Effector CD8-positive, alpha-beta T cell (primary cell): ENCODE measurements at places on chromosomes 13 and 19.

DNA sequence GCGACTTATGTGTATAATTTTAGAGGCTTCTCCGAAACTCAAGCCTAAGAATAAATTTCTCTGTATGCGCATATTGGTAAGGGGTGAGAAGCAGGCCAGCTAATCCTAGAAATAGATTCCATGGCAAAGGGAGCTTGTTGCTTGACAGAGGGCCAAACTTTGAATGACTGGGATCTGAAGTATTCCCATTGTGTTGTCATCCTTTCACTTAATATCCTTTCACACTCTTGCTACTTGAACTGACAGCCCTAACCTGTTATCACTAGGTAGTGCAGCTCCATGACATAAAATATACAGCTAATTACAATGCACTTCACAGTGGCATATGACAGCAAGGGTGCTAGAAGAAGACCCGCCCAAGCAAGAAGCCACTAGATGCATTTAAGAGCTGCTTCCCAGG, 309.8 kb downstream of the OXGR1 start:
- DNase-seq: no peak

DNA sequence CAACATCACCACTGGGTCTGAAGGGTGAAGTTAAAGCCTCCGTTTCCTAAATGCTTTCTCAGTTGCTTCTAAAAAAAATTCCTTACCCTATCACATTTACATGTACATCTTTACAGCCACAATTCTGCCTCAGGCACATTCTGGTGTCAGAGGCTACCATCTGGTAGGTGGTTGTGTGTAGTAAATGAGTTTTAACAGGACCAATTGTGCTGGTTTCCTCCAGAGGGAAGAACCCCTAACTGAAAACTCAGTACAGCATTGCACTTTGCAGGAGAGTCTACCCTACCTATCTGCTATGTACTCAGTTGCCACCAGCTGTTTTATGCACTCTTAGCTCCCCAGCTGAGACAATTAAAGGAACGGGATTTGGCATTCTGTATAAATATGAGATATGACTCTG, 1576.5 kb downstream of the PCDH9 start:
- DNase-seq: no peak

DNA sequence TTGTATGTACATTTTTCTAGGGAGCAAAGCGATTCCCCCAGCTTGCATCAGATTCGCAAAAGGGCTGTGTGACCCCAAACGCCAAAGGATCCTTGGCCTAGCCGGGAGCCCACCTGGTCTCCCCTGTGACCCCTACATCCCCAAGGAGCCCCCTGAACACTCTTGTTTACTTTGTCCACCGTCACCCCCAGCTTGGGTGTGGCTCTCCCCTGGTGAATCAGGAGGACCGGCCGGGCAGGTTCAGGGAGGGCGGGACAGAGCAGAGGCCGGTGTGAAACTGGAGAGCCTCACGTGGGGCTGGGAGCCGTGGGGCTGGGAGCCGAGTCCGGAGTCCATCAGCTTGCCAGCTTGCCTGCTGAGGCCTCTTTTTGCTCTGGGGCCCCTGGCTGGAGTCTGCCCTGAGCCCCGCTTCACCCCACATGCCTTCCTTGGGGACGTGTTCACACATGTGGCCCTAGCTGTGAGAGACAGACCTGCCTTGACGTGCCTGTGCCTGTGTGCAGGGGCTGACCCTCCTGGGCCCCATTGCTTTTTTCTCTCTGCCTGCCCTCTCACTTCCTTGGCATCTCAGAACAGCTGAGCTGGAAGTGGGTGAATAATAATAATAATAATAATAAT, 2.0 kb downstream of the ITPKC start:
- DNase-seq: no peak

- no peak for DNase-seq
Measured at GRCh38 chr13:33017323-33017929, 1.2 kb downstream of the KL start.

GRCh38 chr13:42804244-42804874, 23.0 kb downstream of the FAM216B start:
- DNase-seq: no peak

- no peak for DNase-seq
Measured at GRCh38 chr19:5973867-5974635, 3.9 kb downstream of the RANBP3 start.

DNA sequence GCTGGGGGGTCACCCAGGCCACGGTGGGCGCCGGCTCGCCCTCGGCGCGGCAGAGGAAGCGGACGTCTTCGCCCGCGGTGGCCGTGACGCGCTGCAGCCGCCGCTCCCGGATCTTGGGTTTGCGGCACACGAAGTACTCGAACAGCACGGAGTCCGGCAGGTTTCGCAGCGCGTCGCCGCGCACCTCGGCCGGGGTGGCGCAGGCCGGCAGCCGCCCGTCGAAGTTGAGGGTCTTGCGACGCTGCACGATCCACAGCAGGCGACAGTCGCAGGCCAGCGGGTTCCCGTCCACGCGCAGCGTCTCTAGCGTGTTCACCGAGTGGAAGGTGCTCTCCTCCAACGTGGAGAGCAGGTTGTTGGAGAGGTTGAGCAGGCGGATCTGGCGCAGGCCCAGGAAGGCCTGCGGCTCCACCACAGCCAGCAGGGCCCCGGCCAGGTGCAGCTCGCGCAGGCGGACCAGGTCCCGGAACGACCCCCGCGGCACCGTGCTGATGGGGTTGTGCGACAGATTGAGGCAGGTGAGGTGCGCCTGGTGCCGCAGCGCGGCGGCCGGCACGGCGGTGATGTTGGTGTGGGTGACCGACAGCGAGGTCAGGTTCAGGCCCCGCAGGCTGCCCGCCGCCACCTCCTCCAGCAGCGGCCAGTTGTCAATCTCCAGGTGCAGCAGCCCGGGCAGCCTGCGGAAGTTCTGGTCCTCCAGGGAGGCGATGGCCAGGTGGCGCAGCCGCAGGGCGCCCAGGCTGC, 8.6 kb upstream of the PEAK3 start:
- DNase-seq: no peak

DNA sequence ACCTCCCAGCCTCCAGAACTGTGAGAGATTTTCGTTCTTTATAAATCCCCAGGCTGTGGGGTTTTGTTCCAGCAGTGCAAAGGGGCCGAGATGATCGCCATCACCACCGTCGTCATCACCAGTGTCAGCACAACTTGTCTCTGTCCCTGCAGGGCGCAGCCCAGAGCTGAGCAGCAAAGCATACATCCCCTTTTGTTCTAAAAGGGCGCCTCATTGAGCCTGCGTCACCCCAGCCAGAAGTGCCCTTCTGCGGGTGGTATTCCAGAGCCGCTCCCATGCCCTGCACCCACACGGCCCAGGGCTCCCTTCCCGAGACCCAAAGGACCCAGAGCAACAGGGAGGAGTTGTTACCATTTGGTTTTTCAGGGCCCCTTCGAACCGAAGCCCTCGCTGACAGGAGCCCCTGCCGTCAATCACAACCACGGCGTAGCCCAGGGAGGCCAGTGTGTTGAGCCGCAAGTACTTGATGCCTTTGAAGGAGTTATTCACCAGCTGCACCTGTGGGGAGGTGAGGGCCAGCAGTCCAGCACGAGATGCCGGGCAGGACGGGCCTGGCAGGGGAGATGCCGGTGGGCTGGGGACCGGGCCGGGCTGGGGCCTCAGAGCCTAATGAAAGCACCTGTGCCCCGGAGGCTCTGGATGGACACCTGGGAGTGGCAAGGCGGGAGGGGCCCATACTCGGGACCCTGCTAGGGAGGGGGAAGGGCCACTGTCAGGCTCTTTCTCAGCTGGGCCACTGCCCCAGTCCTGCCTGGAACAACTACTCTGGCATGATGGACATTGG, 14.4 kb upstream of the MYDGF start:
- no peak for DNase-seq

- DNase-seq: no peak
Measured at GRCh38 chr13:27403203-27403678, 21.2 kb upstream of the GTF3A start.

- no peak for DNase-seq
Measured at GRCh38 chr13:104522235-104523072, 1456.2 kb upstream of the SLC10A2 start.

DNA sequence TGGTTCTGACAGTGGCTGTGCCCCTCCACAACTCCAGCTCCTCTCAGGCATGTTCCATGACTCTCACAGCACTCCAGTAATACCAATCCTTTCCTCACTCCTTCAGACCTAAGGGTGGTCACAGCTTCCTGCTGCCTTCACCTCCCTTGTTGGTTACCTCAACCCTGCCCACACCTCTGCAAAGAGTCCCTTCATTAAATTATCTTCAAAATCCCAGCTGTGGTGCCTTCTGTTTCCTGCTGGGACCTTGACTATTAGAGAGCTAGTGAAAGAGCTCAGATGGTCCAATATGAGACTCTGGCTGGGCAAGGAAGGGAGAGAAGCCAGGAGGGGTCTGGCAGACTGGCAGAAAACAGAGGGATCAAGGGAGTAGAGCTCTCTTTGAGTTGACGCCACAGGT, 26.1 kb downstream of the DEDD2 start:
- DNase-seq: no peak

GRCh38 chr13:79459906-79460305, 21.0 kb upstream of the NDFIP2 start:
- no peak for DNase-seq

- DNase-seq: no peak
Measured at GRCh38 chr13:97321616-97322321, 99.6 kb downstream of the MBNL2 start.

DNA sequence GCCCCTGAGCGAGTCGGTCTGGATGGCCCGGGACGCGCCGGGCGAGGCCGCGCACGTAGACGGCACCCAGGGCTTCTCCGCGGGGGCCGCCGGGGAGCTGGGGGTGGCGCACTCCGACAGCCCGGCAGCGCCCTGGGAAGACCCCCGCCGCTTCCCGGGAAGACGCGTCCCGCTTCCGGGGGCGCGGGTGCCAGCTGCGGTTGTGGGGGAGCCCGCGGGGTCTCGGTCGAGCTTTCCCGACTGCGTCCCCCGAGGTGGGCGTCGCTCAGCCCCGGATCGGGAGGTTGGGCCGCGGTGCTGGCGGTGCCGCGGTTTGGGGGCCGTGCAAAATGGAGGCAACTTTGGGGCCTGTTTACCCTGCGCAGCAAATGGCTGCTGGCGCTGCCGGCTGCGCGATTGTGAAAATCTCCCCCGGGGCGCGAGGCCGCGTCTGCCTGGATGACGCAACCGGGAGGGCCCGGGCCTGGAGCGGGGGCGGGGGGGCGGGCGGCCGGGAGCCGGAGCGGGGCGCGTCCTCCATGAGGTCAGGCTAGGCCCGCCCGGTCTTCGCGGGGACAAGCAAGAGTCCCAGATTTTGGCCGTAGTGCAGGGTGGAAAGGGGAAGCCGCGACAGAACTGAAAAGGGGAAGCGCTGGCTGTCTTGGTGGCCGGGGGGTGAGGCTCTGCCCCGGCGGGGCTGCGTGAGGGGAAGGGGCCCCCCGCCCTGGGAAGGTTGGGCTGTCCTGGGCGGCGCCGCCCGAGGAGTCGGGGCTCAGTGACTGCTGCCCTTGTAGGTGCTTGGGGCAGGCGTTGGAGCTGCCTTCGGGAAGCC, 11.3 kb downstream of the PEAK3 start:
- DNase-seq: peak; percentile 55
